ENCODE measurements at places on chromosomes 7 and 10.

GRCh38 chr7:20778063-20778721, 8.5 kb downstream of the SP8 start:
- DNase-seq = no peak

- no peak for DNase-seq
Measured at GRCh38 chr7:70402069-70402468, 729.9 kb upstream of the GALNT17 start.

- DNase-seq = no peak
Measured at GRCh38 chr10:83862723-83863122, 276.6 kb upstream of the GHITM start.

DNA sequence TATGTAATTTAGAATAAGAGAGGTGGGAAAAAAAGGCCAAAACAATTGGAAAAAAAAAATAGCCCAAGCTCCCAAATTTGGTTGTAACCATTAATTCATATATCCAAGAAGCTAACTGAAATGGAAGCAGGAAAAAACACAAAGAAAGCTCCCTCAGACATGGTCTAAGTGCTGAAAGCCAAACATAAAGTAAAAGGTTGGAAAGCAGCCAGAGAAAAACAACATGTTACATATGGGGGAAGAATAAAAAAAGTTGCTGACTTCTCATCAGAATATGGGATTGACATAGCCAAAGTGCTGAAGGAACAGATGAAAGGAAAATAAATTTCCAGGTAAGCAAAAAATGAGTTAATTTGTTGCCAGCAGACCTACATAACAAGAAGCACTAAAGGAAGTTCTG, 40.3 kb downstream of the PDZD8 start:
- DNase-seq = no peak

- DNase-seq = no peak
Measured at GRCh38 chr7:17497549-17498167, 199.2 kb downstream of the AHR start.

- no peak for DNase-seq
Measured at GRCh38 chr10:100245484-100246220, 16.3 kb upstream of the CHUK start.

GRCh38 chr7:42235741-42236161, 1.3 kb downstream of the GLI3 start:
- DNase-seq = no peak

DNA sequence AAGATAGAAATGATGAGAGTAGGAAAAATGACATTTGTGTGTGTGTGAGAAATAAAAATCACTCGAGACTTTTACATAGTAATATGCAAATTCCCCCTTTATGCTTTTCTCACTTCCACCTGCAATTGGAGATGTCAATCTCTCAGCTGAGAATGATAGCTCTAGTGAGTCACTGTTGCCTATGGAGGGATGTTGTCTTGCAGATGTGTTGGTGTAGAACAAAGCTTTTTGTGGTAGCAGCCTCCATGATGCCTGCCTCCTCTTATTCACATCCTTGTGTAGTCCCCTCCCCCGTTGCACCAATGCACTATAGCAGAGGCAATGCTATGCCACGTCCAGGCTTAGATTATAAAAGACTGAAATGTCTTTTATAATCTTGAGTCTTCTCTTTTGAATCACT, 33.8 kb downstream of the SPAG6 start:
- DNase-seq = no peak

DNA sequence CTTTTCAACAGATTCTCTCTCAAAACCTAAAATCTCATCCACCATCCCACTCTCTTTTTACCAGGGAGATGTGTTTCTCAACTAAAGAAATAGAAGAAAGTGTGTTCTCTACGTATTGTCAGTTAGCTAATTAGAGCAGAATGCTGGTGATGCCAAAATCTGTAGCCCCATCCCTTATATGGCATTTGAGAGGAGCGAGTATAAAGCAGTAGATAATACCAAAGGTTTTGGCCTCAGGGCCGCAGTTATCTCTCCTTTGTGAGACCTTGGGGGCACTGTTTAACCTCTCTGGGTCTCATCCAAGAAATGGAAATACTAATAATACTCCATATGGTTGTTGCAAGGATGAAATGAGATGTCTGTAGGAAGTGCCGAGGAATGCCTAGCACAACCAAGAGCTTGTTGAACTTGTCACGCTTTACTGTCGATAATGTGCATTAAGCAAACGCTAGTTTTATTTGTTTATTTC, 456 bp upstream of the DLD start:
- no peak for DNase-seq

DNA sequence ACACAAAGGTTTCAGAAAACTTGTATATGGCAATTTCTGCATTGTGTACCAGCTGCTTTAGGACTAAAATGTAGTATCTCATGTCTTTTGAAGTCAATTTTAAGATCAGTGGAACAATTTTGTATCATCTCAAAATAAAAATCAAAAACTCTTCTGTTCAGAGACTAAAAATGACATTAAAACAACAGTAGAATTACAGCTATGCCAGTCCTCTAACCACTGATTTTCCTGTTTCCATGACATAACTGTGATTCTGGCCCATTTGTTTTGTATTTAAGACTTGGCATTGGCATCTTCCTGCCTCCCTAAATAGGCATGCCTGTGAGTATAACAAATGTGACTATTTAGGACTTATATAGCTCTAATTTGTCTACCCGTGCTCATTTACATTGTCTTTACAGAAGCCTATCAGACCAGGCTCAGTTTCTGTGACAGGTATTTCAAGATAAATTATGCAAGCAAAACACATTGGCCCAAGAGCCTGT, 29.1 kb upstream of the VPS41 start:
- no peak for DNase-seq

DNA sequence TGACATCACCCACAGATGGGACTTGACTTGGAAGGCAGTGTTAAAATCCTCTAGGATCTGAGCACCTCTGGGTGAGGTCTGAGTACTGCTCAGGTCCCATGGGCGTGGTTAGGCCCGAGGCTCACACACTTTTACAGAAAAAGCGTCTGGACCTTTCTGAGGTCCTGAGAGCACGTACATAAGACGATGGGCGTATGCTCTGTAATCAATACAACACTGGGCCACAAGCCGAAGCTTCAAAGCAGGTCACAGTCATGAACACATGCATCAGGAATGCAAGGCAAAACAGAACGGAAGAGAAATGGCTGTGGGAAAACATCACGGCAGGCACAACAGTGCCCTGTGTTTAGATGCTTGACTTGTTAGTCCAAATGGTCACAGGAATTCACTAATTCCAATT, 112.2 kb downstream of the LARP4B start:
- no peak for DNase-seq

DNA sequence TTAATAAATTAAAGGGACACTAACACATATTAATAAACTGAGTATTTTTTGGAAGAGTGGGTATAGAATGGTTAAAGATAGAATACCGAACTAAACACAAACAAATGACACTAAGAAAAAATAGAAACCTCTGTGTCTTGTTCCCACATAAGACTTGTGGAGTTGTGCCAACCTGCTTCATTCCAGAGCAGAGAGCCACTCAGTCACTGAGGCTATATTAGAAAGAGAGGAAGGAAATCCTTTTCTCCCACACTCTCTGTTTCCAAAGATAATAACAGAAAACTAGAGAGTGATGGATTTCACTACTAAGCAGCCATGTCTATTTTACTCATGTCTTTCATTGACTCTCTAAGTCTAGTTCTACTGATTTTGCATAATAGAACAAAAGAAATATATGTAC, 26.0 kb downstream of the CTNNA3 start:
- DNase-seq = no peak

DNA sequence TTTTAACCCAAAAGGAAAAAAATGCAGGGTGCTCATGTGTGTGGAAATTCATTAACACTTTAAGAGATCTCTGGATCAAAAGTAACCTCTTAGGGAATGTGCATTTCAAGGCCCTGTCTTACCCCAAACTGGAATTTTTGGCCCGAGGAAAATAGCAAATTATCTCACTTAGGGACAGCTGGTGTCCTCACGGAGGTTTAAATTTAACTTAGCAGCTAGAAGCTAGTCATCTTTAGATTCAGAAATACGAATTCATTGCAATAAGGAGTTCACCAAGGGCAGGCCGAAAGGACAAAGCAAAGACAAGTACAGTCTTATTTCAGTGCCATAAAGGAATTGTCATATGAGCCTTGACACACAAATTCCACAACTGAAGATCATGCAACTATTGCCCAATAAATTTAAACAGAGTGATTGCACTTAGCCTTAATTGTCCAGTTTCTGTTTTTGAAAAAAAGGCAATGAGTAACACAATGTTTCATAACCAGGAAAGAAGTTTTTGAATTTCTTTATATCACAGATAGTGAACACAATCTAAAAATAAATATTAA, 22.4 kb upstream of the SEMA3C start:
- DNase-seq = no peak

- DNase-seq = peak; percentile 98
Measured at GRCh38 chr7:101108330-101108857, 18.5 kb upstream of the SERPINE1 start.

GRCh38 chr10:71467161-71467560, 70.4 kb downstream of the CDH23 start:
- no peak for DNase-seq

GRCh38 chr10:82918022-82918421, 1043.0 kb downstream of the NRG3 start:
- no peak for DNase-seq

GRCh38 chr10:132236161-132236560, 49.4 kb downstream of the DPYSL4 start:
- DNase-seq = no peak

- DNase-seq = no peak
Measured at GRCh38 chr7:108291791-108292440, 161.8 kb upstream of the LAMB4 start.

Measured in NB4 (cell line).